Activated CD8-positive, alpha-beta memory T cell treated with anti-CD3 and anti-CD28 coated beads, Interleukin-2, amount 10 ng/mL, durations not matched to agents 7 days and 5 days (primary cell): ENCODE measurements at places on chromosomes 16 and 17. TPM values are rescaled to one million over a fixed set of nuclear protein-coding genes. Genes with fewer than 3 reads are reported as not detected.

Gene RAB26
- 0.68 TPM for total RNA-seq

Gene HSD17B2
- not detected for total RNA-seq

Gene ABCA9
- not detected for total RNA-seq

Gene NARF
- 114 TPM for total RNA-seq

Gene GPR179
- 0.02 TPM for total RNA-seq
